ENCODE measurements at places on chromosomes 5 and 9. TPM values are rescaled to one million over a fixed set of nuclear protein-coding genes. Genes with fewer than 3 reads are reported as not detected.

GRCh38 chr5:66912787-66913186 is 283.8 kb downstream of the CD180 start:
- DNase-seq = no peak

- DNase-seq = no peak
Measured at GRCh38 chr9:35972093-35972492, 14.1 kb upstream of the OR2S2 start.

DNA sequence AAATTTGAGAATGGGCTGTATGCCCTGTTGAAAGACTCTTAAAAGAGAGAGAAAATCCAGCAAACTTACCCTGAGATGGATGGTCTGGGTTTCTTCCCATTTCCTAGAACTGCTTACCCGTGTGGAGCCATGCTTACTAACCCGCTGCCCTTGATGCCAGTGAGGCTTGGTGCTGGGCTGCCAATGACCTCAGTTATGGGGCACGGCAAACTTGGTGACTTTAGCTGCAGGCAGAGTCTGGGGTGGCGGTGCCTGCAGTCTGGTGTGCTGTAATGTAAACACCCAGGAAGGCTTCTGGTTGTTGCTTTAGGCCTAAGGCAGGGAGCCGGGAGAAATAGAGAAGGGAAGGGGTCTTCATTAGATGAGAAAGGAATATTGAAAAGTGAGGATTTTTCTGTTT is 7.3 kb upstream of the TENT4A start:
- no peak for DNase-seq

- no peak for DNase-seq
Measured at GRCh38 chr9:104071589-104071988, 22.5 kb upstream of the SMC2 start.

- no peak for DNase-seq
Measured at GRCh38 chr5:178365501-178366440, 133.2 kb upstream of the PHYKPL start.

- DNase-seq = no peak
Measured at GRCh38 chr5:68046445-68046844, 169.1 kb upstream of the PIK3R1 start.

GRCh38 chr5:115423051-115423450 is 121.5 kb downstream of the FEM1C start:
- no peak for DNase-seq

GRCh38 chr5:131630208-131630962 is 4.6 kb downstream of the RAPGEF6 start:
- no peak for DNase-seq

DNA sequence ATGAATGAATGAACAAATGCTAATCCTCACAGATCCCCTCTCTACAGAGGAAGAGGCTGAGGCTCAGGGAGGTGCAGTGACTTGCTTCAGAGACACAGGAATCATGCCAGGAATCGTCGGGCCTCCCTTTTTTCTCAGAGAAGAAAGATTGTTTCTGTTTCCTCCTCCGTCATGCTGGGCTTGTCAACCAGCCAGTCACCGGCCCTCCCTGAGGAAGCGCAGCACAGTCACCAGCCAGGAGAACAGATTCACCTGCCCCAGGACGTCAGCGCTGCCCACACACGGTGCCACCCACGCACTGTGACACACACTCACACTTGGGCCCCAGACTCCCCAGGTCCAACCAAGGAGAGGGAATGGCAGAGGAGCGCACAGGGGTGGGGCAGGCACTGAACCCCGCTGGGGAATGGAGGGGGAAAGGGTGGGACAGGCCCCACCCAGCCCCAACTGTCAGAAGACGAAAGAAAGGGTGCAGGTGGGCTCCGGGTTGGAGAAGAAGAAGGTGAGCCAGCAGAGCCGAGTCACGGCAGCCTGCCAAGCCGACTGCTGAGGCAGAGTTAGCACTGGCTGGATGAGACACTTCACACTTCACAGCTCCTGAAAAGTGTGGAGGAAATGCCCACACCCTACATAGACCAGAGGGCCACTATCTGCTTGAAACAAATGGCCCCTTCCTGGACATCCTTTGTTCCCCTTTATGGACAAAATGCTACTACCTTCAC is 13.8 kb upstream of the ERGIC1 start:
- DNase-seq = peak; percentile 62

- no peak for DNase-seq
Measured at GRCh38 chr9:31908158-31908890, 476.1 kb upstream of the ACO1 start.

The TARS1 gene
- 311 TPM for total RNA-seq

The ZDHHC11B gene
- total RNA-seq = 0.31 TPM

The LMAN2 gene
- 339 TPM for total RNA-seq

The SAPCD2 gene
- 63.5 TPM for total RNA-seq

The CAMK4 gene
- not detected for total RNA-seq

Measured in G401 (cell line).